ENCODE measurements at places on chromosomes 5 and 9.

DNA sequence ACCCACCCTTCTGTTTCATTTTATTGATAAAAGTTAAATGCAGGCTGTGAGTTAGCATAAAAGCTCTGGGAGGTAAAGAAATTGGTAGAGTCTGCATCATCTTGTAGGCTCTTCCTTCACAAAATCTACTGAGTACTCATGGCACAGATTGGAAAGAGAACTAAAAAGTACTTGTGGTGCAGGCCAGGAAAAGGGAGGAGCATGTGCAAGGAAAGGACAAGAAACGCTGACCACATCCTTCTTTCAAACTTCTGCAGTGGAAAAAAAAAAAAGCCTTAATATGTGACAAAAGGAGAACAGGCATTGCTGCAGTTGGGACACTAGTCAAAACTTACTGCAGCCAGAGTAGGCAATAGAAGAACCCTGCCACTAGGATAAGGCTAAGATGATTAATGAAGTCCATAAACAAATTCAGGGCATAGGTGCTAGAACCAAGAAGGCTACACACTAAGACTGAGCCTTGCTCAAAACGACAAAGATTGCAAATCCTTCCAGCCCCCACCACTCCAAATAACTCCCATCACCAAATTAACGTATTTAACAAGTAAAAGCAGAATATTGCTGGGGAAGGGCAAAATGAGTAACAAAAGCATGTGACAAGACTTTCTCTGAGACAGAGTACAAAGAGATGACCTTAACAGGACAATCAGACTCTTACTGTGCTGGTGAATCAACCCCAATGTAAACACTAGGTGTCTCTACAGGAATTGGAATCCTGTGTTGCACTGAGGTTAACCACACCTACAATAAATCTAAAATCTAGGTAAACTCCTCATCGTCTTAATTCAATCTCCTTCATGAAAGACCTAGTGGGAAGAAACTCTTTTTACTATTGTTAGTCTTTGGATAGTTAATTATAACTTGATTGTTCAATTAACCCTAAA is 1024.8 kb downstream of the TLE1 start:
- no peak for DNase-seq

DNA sequence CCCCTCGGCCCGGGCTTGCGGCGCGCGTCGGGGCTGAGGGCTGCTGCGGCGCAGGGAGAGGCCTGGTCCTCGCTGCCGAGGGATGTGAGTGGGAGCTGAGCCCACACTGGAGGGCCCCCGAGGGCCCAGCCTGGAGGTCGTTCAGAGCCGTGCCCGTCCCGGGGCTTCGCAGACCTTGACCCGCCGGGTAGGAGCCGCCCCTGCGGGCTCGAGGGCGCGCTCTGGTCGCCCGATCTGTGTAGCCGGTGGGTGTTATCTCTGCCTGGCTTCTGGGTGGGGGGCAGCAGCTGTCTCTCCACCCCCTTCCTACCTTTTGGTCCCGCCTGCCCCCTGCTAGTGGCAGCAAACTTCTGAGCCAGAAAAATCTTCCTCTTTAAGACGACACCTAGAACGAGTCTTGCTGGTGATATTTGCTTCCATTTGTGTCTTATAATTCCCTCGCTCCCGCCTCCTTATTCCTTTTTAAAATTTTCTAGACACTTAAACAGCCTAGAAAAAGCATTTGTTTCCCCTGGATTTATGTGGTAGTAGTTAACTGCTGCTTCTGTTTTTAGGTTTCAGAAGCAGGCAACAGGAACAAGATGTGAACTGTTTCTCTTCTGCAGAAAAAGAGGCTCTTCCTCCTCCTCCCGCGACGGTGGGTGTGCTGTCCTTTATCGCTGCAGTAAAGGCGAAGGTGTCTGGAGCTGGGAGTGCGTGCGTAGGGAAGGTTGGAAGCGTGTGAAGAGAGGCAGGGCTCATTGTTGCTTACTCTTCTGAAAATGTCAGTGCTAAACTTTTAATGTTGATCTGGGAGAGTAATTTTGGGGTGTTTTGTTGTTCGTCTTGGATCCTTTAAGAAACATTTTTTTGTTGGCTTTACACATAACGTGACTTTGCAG is 554 bp downstream of the JAK2 start:
- DNase-seq = peak; percentile 8

DNA sequence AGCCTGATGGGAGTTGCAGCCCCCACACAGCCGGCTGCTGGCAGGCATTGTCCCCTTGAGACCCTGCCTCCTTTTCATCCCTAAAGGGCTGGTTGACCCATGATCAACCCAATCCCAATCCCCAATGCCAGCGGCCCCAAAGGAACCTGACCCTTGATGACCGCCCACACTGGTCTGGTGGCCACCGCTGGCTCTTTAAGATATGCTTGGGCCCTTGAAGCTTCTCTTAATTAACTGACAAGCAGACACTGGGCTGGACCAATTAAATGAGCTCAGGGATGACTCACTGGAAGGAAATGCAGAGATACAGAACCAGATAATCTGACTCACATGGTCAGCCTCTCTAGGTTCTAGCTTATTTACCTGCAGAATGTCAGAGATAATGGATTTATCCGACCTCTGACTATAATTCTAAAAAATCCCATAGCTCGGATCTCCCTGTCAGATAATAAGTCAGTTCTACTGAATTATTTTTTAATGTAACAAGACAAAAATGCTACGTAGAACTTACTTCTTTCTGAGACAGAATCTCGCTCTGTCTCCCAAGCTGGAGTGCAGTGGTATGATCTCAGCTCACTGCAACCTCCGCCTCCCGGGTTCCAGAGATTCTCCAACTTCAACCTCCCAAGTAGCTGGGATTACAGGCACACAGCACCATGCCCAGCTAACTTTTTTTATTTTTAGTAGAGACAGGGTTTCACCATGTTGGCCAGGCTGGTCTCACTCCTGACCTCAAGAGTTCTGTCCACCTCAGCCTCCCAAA is 11.1 kb upstream of the MLANA start:
- DNase-seq = peak; percentile 7

GRCh38 chr5:108353087-108353486 is 28.8 kb downstream of the FBXL17 start:
- no peak for DNase-seq

DNA sequence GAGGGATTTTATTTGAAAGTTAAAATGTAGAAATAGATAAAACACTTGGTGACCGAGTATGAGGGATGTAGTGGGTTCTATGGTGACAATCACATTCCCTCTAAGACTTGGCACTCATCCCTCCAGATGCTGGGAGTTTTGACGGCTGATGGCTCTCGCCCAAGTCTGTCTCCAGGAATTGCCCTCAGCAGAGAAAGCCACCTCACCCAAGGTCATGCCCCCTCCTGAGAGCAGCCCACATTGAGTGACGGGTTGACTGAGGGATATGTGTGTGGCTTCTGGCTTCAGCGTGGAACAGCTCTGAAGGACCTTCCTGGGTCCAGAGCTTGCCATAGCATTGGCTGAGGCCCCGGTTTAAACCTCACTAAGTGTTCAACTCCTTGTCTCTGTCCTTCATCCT is 19.4 kb downstream of the CAVIN4 start:
- DNase-seq = no peak

GRCh38 chr5:113735751-113736150 is 222.3 kb downstream of the YTHDC2 start:
- no peak for DNase-seq

GRCh38 chr9:129584136-129584535 is 36.8 kb downstream of the C9orf50 start:
- DNase-seq = no peak

GRCh38 chr9:89171693-89172092 is 6.9 kb downstream of the SHC3 start:
- no peak for DNase-seq

DNA sequence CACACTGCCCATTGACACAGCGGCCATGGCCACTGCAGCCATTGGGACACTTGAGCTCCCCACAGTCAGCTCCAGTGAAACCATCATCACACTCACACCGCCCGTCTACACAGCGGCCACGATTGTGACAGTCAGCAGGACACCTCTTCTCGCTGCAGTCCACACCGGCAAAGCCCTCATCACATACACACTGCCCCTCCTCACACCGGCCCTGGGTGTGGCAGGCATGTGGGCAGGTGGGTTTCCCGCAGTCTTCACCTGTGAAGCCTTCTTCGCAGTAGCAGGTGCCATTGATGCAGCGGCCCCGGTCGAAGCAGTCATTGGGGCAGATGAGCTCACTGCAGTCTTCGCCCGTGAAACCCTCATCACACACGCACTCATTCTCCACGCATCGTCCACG is 31.5 kb downstream of the TNC start:
- no peak for DNase-seq

DNA sequence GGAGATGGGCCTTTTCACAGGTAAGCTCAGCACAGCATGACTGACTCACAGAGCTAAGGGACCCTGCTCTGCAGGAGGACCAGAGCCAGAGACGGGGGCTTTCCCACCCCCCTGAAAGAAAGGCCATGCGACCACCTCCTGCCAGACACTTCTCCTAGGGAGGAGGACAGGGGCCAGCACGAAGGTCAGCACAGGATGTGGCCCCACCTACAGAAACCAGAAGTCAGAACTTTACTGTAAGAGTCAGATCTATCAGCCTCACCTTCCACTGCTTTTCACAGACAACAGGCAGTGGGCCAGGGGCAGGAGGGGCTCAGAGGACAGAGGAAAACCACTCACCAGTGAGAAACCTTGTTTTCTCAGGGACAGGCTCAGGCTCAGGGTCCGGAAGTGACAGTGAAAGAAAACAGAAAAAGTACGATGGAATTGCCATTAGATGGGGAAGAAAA is 37.9 kb downstream of the CCNJL start:
- DNase-seq = no peak

DNA sequence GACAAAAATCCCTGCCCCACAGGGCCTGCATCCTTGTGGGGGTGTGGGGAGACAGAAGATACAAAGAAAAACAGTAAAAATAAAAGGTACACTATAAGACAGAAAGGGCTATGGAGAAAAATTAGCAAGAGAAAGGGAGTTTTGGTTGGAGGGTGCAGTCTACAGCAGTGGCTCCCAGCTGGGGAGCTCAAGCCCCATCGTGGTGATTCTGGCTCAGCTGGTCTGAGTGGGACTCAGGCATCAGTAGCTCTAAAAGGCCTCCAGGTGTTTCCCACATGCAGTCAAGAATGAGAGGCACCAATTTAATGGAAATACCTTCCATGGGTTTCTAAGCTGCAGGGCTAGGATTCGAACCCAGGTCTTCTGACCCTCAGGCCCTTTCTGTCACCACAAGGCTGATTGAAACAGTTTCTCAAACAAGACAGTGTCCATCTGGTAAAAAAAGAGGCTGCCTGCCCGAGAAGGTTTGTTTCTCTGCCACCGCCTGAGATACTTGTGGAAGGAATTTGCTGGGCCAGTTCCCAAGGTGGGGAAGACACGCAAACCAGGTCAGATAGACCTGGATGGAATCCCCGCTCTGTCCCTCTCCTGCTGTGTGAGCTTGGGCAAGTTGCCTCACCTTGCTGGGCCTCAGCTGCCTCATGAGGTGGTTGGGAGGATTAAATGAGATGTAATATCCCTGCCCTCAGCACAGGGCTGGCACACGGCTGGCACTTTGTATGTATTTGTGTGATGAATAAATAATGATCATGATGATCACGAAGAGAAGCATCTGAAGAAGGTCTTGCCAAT is 43.1 kb downstream of the COL27A1 start:
- no peak for DNase-seq

- DNase-seq = no peak
These were observed 23.0 kb downstream of the ABL1 start for GRCh38 chr9:130857864-130858738.

DNA sequence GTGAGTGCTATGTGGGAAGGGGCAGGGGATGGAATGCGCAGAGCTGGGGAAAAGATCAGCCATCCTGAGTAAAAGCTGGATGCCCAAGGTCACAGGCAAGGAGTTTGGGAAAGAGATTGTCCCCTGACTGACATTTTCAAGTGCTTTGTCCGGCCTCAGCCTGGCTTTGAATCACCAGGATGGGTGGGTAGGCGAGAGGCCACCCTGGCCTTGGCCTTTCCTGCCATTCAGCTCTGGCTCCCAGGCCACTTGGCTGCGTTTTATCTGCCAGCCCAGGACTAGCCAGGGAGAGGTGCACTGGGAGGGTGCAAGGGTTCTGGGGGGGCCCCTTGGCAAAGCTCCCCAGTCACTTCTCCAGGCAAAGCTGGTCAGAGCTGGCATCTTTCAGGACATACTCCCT is 37.4 kb upstream of the SYNPO start:
- no peak for DNase-seq

- no peak for DNase-seq
These were observed 62.1 kb downstream of the CETN3 start for GRCh38 chr5:90347462-90347861.

DNA sequence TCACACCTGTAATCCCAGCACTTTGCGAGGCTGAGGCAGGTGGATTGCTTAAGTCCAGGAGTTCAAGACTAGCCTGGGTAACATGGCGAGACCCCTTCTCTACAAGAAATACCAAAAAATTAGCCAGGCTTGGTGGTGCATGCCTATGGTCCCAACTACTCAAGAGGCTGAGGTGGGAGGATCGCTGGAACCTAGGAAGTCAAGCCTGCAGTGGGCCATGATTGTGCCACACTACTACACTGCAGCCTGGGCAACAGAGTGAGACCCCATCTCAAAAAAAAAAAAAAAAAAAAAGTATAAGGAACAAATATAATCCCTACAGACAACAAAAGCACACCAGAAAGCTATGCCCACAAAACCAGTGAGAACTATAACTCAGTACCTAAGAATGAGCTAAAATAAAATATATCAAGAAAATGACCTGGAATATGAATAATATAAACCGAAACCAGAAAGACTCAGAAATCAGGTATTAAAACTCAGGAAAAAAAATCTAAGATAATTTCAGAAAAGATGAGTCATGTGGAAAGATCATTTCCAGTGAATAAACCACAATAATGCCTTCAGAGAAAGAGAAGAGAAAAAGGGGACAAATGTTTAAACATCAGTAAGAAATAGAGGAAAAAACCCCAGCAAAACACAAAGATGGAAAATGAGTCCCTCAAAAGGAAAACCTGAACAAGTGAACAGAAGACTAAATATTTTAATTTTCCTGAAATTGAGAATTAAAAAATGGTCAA is 57.4 kb downstream of the GOLPH3 start:
- DNase-seq = no peak

DNA sequence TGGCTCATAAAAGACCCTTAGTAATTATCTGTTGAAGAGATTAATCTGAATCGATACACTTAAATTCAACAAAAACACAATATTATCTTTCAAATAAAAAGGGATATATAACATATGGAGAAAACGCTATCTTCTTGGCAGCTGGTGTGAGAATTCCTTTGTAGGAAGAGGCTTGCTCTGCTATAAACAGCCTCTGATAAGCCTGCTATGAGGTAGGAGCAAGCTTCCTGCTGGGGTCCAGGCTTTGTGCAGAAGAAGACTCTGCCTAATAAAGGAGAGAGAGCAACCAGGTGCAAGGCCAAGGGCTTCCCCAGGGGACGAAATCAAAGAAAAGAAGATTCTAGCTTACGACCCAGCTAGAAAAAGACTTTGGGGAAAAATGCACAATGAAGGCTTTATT is 43.3 kb upstream of the SSBP2 start:
- no peak for DNase-seq

GRCh38 chr5:137635521-137635921 is 100.4 kb downstream of the KLHL3 start:
- no peak for DNase-seq

DNA sequence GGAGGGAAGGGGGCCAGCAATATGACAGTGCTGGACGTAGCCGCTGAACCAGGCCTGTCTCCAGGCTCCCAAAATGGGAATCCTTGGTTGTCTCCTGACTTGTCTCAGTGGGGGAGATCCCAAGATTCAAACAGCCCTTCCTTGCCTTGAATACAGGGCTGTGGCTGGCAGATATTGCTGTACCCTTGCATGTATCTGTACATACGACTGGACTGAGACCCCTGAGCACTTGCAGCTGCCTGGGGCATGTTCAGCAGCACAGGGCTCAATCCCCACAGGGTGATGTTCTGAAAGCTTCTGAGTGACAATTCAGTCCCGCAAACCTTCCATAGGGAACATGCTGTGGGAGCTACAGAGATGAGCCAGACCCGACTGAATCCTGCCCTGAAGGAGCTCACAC is 13.3 kb downstream of the OR13J1 start:
- DNase-seq = no peak
